Muscle of arm (tissue), 14 donors: ENCODE measurements at places on chromosomes 6 and 20. TPM values are rescaled to one million over a fixed set of nuclear protein-coding genes. Genes with fewer than 3 reads are reported as not detected.

- DNase-seq = no peak
Observed at GRCh38 chr6:109739686-109740085, 48.6 kb downstream of the FIG4 start.

GRCh38 chr6:169406804-169407203 is 153.2 kb upstream of the THBS2 start:
- peak; percentile 57 for DNase-seq

DNA sequence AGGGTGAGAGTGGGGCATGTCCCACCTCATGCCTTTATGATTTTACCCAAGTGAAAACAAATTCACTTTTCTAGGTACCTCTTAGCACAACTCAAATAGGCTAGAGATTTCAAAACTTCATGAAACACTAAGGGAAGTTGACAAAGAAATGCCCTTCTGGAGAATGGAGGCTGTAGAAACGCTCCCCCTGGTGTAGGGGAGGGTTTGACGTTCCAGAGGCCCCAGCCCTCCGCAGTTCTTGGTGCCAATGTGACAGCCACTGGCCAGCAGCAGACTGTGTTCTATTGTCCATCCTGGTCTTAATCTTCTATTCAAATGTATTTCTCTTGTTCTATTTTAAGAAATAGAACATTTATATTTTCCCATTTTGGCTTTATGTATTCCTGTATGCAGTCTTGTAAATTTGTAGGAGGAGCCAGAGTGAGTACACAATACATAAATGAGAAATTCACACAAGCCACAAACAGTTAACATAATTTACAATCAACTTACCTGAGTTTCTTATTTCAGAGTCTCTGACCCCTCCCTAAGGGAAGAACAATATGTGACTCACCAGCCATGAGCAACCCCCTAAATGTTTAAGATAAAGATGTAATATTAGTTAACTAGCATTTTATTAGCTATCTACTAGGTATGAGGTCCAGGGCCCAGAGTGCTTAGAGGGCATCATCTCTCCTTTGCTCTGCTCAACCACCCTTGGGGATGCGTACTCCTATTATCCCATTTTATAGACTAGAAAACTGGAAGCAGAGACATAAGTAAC is 8.8 kb upstream of the MUC21 start:
- DNase-seq = no peak

GRCh38 chr6:70651326-70651905 is 16.3 kb upstream of the SMAP1 start:
- no peak for DNase-seq

Gene STX11
- polyA plus RNA-seq = 1.8 TPM

Gene LBP
- not detected for polyA plus RNA-seq

- no peak for DNase-seq
Observed at GRCh38 chr6:32267035-32267434, 43.2 kb upstream of the NOTCH4 start.

DNA sequence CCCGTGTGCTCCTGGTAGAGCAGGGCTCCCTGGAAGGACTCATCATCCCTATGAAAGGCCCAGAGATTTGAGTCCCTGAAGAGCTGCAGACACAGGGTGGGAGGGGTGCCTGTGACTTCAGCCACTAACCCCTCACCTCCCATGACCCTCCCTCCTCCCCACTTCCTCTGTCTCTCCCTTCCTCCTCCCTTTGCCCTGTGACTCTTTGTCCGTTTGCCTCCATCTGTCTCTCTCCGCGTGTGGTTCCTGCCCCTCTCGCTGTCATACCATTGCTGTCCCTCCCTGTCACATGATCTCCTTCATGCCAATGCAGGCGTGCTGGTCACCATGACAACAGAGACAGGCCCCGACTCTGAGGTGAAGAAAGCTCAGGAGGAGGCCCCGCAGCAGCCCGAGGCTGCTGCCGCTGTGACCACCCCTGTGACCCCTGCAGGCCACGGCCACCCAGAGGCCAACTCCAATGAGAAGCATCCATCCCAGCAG is 19.0 kb downstream of the EPB41L1 start:
- DNase-seq = no peak

Gene CLDN20
- 1.1 TPM for polyA plus RNA-seq

DNA sequence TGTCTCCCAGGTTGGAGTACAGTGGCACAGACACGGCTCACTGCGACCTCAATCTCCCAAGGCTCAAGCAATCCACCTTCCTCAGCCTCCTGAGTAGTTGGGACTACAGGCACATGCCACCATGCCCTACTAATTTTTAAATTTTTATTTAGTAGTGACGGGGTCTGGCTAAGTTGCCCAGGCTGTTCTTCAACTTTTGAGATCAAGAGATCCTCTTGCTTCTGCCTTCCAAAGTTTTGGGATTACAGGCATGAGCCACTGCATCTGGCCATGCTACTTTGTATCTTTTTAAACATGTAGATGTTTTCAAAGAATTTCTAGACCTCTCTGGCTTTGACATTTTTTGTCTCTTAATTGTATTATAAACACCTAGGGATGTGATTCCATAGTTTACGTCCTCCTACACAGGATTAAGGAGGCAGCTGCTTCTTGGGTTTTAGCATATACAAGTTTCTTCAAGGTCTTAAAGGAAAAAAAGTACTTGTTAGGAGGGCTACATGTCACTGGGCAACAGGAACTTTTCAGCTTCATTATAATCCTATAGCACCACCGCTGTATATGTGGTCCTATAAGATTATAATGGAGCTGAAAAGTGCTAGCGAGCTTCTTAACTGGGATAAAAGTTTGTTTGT is 1.3 kb downstream of the ADAT2 start:
- DNase-seq = no peak

DNA sequence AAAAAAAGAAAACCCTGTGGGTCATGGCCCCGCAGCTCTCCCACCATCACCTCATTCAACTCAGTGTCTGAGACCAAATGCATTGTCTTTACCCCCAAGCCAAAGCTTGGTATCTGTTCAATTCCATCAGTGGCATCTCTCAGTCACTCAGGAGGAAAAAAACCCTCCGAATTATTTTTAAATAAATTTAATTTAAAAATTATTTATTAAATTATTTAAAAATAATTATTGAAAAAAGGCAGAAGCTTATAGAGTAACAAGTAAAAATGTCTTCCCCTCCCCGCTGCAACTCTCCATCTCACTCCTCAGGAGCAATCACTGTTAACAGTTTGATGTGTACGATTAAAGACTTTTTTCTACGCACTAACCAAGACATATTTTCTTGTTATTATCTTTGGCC is 50.7 kb downstream of the PRDM1 start:
- no peak for DNase-seq

Gene CST11
- polyA plus RNA-seq = not detected
